ENCODE measurements at places on chromosomes 1 and 21. TPM values are rescaled to one million over a fixed set of nuclear protein-coding genes. Genes with fewer than 3 reads are reported as not detected.

- no peak for DNase-seq
Measured at GRCh38 chr1:205545001-205545919, 40.8 kb downstream of the CDK18 start.

GRCh38 chr1:64856553-64856952, 109.8 kb downstream of the JAK1 start:
- no peak for DNase-seq

GRCh38 chr1:212970085-212970484, 19.7 kb downstream of the VASH2 start:
- DNase-seq, result no peak

The CSF3R gene
- not detected for polyA plus RNA-seq

The OR14K1 gene
- not detected for polyA plus RNA-seq
